A673 (cell line): ENCODE measurements at places on chromosomes 5 and 9. TPM values are rescaled to one million over a fixed set of nuclear protein-coding genes. Genes with fewer than 3 reads are reported as not detected.

The FLT4 gene
- 8.6 and 10.1 TPM in 2 replicates for total RNA-seq

The BARHL1 gene
- not detected in 2 replicates for total RNA-seq

The LPAR1 gene
- 28.3 and 29.0 TPM in 2 replicates for total RNA-seq

The GABRA1 gene
- not detected in 2 replicates for total RNA-seq

GRCh38 chr9:93187047-93187446 lies 3.1 kb downstream of the WNK2 start:
- no peak overlapping the region for H3K4me3 ChIP-seq
- no peak overlapping the region for H3K27ac ChIP-seq
- H3K36me3 ChIP-seq, result no peaks in the 10 kb centered on the region
- H3K27me3 ChIP-seq, result peaks cover 25% of the 10 kb centered on the region

GRCh38 chr5:118692811-118693342 lies 295.5 kb downstream of the DTWD2 start:
- no peaks in the 10 kb centered on the region for H3K27me3 ChIP-seq
- no peaks in the 10 kb centered on the region for H3K4me1 ChIP-seq
- peak; percentile 2 for DNase-seq
- H3K36me3 ChIP-seq, result no peaks in the 10 kb centered on the region

- H3K27ac ChIP-seq, result no peak overlapping the region
- no peak for DNase-seq
- no peak overlapping the region for H3K4me3 ChIP-seq
- H3K4me1 ChIP-seq, result peaks cover 3% of the 10 kb centered on the region
Observed at GRCh38 chr5:17147617-17148016, 69.8 kb upstream of the BASP1 start.

GRCh38 chr5:1111241-1111726 lies 579 bp downstream of the SLC12A7 start:
- H3K4me3 ChIP-seq, result peak overlapping the region; percentile 94
- DNase-seq, result no peak
- no peaks in the 10 kb centered on the region for H3K27me3 ChIP-seq
- H3K27ac ChIP-seq, result peak overlapping the region; percentile 87
- peaks cover 7% of the 10 kb centered on the region for H3K4me1 ChIP-seq
- no peaks in the 10 kb centered on the region for H3K36me3 ChIP-seq

GRCh38 chr5:110853267-110853666 lies 114.5 kb downstream of the SLC25A46 start:
- no peak overlapping the region for H3K4me3 ChIP-seq
- no peaks in the 10 kb centered on the region for H3K27me3 ChIP-seq
- DNase-seq, result no peak
- no peaks in the 10 kb centered on the region for H3K36me3 ChIP-seq
- H3K4me1 ChIP-seq, result no peaks in the 10 kb centered on the region
- H3K27ac ChIP-seq, result no peak overlapping the region

DNA sequence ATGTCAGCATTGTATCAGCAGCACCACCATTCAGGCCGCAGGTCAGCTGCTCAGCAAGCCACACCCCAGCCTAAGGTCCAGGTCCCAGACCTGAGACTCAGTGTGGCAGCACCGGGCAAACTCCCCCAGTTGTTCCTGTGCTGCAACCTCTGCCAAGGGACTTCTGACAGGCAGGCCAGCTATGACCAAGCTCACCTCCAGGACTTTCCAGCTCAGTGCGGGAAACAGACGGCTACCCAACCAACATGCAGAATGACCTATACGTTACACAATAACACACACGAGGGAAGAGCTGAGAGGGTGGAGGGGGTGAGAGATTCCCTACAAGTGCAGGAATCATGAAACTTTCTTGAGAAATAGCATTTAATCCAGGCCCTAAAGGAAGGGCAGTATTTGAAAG lies 143.7 kb downstream of the FSTL4 start:
- no peak for DNase-seq
- no peak overlapping the region for H3K27ac ChIP-seq
- H3K4me1 ChIP-seq, result no peaks in the 10 kb centered on the region
- no peaks in the 10 kb centered on the region for H3K36me3 ChIP-seq
- no peak overlapping the region for H3K4me3 ChIP-seq

DNA sequence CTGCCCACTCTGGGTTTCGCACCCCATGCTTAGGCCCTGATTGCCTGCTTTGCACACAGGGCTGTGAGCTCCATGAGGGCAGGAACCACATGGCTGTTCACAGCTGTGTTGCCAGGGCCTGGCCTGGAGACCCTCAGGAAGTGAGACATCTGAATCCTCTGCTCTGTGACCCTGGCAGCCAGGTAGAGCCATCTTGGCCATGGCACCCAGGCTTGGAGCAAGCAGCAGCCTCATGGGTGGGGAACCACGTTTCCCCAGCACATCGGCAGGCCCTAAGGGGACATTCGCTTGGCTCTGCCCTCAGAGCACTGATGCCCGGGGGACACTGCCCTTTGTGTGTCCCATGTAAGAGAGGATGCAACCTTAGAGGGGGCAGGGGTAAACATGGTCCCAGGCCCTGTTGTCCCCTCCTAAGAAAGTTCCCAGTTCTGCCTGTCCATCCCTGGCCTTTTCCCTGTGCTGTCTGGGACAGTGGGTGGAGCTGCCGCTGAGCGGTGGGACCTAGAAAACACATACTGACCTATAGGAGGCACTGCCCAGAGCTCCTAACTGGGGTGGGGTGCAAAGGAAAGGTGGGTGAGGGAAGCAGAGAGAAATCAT lies 144.1 kb upstream of the IER5L start:
- no peak overlapping the region for H3K4me3 ChIP-seq
- no peaks in the 10 kb centered on the region for H3K27me3 ChIP-seq
- peaks cover 28% of the 10 kb centered on the region for H3K4me1 ChIP-seq

- H3K4me3 ChIP-seq, result no peak overlapping the region
- H3K27me3 ChIP-seq, result no peaks in the 10 kb centered on the region
- no peak overlapping the region for H3K27ac ChIP-seq
Observed at GRCh38 chr9:133762488-133763271, 24.5 kb upstream of the SARDH start.
